Right renal cortex interstitium (tissue), 3 donors: ENCODE measurements at places on chromosomes 7 and 10. TPM values are rescaled to one million over a fixed set of nuclear protein-coding genes. Genes with fewer than 3 reads are reported as not detected.

MIOS gene
- 53.6 TPM for polyA plus RNA-seq

HOXA6 gene
- polyA plus RNA-seq: 18.7 TPM

CDHR3 gene
- 4.8 TPM for polyA plus RNA-seq

DNA sequence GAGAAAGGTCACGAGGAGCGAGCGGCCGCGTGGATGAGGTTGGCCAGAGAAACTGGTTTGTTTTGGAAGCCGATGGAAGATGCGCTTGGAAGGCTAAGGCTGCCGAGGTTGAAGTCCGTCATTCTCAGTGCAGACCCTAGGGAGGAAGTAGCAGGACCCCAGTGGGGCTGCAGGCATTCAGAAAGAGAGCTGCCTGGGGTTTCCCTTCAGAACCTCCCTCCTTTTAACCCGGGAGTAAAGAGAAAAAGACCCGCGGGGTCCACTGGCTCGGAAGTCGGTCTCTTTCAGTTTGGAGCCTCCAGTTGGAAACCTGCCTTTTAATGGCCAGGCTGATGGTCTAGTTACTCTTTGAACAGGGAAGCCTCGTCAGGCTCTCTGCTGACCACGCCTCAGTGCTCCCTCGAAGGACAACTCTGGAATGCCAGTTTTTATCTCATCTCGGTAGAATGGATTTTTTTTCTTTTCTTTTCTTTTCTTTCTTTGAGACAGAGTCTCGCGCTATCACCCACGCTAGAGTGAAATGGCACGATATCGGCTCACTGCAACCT is 188.6 kb downstream of the CUX1 start:
- DNase-seq: no peak

DNA sequence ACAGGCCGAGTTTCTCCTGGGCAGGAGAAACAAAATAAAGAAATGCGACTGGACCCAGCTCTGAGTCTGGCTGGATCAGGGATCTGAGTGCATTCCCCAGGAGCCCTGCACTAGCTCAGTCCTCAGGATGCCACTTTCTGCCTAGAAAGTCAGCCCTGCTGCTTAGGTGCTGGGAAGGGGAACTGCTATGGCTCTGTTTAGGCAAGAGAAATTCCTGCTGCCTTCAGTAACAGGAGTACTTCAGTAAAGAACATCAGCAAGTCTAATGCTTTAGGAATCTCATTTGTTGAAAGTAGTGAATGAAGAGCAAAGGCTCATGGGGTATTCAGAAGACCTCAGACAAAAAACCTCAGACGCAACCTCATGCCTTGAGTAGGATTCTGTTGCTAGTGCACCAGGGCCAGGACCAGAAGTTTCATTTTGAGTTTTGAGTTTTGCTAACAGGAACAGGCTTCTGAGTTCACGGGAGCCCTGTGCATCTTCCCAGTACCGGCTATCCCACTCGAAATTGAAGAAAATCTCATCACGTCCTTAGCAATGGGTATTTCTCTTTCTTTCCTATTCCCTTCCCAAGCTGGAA is 170.8 kb upstream of the CDCA7L start:
- no peak for DNase-seq

GRCh38 chr7:130363026-130363847 is 17.1 kb upstream of the CPA1 start:
- DNase-seq: no peak

- DNase-seq: no peak
These were observed 345.5 kb upstream of the POM121L12 start for GRCh38 chr7:52689912-52690311.

DNA sequence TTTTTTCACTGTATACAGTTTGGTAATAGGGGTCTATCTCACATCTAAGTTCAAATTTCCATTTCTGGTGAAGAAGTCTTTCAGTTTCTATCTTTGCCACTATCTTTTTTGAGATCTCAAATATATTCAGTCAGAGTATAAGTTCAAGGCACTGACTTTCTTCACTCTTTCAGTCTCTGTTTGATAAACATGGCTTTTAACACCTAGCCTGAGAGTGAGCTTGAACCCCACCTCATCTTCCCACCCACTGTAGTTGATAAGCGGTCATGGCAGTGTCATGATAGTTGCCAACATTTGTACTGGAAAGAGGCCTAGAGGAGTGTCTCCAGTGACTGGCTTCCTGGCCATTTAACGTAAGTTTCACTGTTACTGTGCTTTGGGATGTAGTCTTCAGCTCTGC is 41.2 kb upstream of the AGR3 start:
- DNase-seq: no peak
